ENCODE measurements at places on chromosomes 1 and 21. TPM values are rescaled to one million over a fixed set of nuclear protein-coding genes. Genes with fewer than 3 reads are reported as not detected.

DNA sequence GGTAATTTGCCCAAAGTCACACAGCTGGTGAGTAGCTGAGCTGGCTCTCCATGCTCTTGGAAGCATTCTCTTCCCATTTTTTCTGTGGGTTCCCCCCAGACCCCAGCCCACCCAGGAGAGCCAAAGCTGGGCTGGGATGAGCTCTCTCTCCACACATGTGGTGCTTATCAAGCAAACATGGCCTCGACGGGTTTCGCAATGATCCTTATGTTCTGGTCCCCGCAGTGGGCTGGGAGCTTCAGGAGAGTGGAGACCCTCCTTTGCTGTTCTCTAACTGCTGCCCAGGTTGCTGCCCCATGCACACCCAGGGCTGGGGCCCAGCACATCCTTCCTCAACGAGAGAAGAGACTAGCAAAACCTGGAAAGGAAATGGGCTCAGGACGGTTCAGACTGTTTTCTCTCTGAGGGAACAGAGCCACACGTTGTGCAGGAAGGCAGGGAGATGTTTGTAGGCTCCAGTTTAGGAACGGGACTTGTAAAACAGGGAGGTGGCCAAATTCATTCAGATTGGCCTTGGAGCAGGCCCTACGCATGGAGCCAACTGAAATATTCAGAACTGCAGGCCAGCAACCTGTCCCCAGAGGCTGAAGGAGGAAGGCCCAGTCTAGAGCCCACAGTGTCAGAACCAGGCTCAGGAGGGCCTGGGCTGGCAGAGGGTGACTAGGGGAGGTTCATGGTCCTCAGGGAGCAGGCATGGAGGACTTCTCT, 27.2 kb upstream of the CSF1 start:
- H3K36me3 ChIP-seq, result no peaks in the 10 kb centered on the region
- peaks cover 12% of the 10 kb centered on the region for H3K4me1 ChIP-seq
- DNase-seq, result peak; percentile 29
- no peak overlapping the region for H3K27ac ChIP-seq
- no peaks in the 10 kb centered on the region for H3K27me3 ChIP-seq
- H3K4me3 ChIP-seq, result no peak overlapping the region

GRCh38 chr1:154440036-154440804, 35.1 kb downstream of the IL6R start:
- H3K4me1 ChIP-seq, result no peaks in the 10 kb centered on the region
- no peak overlapping the region for H3K27ac ChIP-seq
- H3K27me3 ChIP-seq, result peaks cover 42% of the 10 kb centered on the region
- no peak overlapping the region for H3K4me3 ChIP-seq

The PGBD5 gene
- 1.2 TPM for total RNA-seq

DNA sequence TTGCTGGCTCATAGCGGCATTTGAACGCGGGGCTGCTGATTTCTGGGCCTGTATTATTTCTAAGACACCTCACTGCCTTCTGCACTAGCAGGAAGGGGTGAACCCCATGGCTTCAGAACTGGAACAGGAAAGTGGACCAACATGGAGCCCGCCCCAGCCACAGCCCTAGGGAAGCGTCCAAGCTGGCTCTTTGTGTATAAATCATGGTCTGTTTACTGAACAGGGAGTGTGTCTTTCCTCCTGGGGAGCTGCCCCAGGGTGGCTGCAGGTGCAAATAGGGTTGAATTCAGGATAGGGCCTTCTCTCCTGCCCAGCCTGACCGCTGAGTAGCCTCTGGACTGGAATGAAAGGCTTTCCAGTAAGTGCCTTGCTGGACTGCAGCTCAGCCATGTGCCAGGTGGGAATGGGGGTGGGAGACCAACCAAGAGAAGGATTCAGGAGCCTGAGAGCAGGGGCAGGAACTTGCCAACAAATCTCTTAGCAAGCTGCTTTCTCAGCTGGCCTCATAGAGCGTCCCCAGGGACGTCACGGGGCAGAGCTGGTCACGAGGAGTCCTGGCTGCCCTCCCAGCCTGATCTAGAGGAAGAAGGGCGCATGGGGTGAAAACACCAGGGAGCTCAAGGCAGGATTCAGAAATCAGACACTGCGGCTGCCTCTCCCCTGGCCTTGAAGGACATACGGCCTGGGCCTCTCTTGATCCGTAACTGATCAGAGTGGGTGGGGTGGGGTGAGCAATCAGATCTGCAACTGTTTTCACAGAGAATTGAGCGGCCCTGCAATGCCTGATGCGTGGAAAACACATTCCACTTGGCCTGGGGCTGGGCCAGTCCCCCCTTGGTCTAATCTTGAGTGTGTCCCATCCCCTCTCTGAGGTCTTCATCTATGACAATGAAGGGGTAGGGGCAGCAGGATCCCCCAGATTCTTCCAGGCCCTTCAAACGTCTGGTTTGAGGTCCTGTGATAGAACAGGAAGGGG, 56.5 kb upstream of the SELENON start:
- H3K4me1 ChIP-seq, result peaks cover 10% of the 10 kb centered on the region
- H3K27me3 ChIP-seq, result no peaks in the 10 kb centered on the region
- H3K36me3 ChIP-seq, result no peaks in the 10 kb centered on the region
- no peak overlapping the region for H3K27ac ChIP-seq
- DNase-seq, result no peak

- no peaks in the 10 kb centered on the region for H3K27me3 ChIP-seq
- no peaks in the 10 kb centered on the region for H3K4me1 ChIP-seq
- no peak overlapping the region for H3K27ac ChIP-seq
- DNase-seq, result no peak
- peaks cover 92% of the 10 kb centered on the region for H3K36me3 ChIP-seq
Measured at GRCh38 chr1:15916916-15917315, 59.0 kb downstream of the ZBTB17 start.

DNA sequence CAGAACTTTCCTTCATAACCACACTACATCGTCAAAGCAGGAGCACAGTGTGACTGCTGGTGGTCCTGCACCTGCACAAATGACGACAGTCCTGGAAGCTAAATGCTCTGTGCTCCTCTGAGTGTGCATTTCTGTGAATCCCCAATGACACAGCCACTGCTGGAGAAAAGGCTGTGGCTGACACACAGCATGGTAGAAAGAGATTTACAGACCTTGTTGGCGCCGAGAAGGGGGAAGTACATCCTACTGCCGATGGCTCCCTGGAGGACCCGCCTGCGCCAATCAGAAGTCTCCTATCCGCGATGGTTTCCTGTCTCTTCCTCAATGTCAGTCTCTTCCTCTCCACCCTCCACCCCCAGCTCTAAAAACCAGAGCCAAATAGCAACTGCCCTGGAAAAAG, 115.4 kb upstream of the RAB4A start:
- DNase-seq, result no peak
- no peak overlapping the region for H3K27ac ChIP-seq
- peaks cover 13% of the 10 kb centered on the region for H3K4me1 ChIP-seq
- H3K36me3 ChIP-seq, result no peaks in the 10 kb centered on the region
- no peak overlapping the region for H3K4me3 ChIP-seq
- peaks cover 14% of the 10 kb centered on the region for H3K27me3 ChIP-seq

Data from endodermal cell (in vitro differentiated cells).